Glomerular endothelial cell (primary cell): ENCODE measurements at places on chromosomes 3 and 15.

DNA sequence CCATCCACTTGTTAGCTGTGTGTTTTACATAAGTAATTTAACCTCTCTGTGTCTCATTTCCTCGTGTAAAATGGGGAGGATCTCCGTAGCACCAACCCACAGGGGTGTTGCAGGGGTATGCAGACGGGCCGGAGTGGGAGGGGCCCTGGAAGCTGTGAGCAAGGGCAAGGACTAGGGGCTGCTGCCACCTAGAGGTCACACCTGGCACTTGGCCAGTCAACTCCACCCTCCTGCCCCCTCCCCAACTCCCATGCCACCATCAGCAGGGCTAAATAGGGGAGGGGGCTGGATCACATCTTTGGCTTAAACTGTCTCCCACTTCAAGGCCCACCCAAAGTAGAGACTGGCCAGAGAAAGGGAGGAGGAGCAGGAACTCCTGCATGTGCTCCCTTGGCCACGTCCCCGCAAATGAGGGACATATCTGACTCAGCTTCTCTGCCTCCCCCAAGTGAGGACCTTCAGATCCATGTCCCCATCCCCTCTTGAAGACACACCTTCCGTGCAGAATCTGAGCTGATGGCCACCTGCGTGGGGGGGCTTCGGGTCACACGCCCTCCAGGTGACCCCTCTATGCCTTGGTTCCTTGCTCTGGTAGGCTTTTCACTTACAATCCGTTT, 2.6 kb downstream of the CCDC9B start:
- no peak for DNase-seq

DNA sequence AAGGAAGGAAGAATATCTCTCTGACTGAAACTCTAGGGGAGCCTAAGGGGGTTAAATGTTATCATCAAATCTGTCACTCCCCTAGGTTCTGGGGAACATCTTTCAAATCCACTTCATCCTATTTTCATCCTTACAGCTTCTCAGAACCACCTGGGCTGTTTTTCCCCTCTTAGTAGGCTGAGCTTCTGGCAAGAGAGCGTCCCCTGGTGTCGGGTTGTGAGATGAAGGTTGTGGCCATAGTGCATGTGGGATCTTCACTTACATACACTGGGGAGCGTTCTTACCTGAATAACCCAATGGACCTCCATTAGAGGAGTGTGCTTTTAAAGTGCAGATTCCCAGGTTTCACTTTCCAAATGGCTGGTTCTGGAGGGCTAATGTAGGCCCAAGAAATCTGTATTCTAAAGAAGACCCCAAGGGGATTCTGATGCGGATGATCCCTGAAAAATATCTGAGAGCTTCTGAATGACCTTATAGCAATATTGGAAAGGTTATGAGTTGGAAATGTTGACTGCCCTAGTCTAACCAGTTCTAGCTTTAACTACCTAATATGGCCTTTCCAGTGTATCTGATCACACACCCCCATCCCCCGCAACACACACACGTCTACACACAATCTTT, 663.7 kb downstream of the AGBL1 start:
- DNase-seq = no peak

DNA sequence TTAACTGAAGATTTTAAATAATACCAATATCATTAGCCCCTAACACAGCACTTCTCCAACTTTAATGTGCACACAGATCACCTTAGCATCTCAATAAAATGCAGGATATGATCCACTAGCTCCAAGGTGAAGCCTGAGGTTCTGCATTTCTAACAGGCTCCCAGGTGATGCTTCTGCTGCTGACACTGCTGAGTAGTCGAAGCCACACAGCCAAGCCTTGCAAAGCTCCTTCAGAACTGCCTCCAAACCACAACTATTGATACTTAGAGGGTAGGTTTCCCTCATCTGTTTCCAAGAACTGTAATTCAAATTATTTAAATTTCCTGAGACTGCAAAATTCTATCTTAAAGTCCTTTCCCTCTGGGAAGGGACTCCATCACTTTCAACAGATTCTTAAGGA, 3.9 kb downstream of the RIOX2 start:
- no peak for DNase-seq

GRCh38 chr3:140731440-140732119, 53.7 kb downstream of the TRIM42 start:
- no peak for DNase-seq

DNA sequence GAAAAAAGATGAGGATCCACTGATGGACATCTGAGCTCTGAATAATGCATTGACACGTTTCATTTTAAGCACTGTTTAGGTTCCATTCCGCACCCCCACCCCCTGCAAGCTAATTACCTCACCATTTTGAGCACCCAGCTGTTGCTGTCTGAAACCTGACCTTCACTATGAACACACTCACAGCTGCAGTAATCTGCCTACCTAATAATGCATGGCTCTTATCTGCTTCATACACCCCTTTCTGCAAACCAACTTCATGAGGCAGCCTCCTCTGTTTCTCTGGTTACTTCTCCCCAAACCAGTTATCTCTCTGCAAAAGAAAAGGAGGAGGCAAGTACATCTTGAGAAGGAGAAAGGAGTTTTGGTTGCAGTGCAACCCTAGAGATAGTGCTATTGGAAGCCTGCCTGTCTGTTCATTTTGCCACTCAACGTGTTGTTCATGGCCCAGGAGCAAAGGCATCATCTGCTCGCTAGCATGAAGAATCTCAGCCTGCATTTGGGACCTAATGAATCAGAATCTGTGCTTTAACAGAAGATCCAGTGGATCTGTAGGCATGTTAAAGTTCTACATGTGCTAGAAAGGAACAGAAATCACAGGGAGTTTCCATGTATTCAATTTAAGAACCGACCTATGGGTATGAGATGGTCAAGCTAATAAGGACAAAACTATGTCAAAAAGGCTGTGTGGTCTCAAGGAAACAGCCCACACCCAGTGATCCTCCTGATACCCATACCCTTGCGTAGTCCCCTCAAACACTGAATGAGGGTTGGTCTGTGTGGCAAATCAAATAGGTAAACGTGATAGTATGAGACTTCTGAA, 87.2 kb downstream of the MB21D2 start:
- DNase-seq = no peak

DNA sequence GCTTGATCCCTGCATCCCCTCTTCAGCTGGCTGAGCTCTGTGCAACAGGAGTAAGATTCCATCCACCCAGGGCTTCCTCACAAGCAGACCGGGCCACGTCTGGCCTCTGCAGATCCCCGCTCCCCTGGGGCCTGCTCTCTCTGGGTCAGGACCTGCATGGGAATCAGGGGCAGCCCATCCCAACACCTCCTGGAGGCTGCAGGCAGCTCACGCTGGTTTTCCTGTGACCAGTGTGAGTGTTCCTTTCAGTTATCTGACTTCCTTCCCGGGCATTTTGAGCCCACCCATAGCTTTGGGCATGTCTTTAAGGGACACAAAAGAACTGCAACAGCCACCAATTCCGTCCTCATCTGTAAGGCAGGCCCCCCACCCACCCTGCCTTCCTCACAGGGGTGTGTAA, 16.3 kb downstream of the NUP210 start:
- DNase-seq = no peak

- no peak for DNase-seq
These were observed 49.6 kb downstream of the PCSK6 start for GRCh38 chr15:101439920-101440319.

- no peak for DNase-seq
These were observed 135.4 kb downstream of the PDE8A start for GRCh38 chr15:85116925-85117646.

GRCh38 chr3:15316998-15317435, 15.4 kb downstream of the SH3BP5 start:
- DNase-seq = no peak

DNA sequence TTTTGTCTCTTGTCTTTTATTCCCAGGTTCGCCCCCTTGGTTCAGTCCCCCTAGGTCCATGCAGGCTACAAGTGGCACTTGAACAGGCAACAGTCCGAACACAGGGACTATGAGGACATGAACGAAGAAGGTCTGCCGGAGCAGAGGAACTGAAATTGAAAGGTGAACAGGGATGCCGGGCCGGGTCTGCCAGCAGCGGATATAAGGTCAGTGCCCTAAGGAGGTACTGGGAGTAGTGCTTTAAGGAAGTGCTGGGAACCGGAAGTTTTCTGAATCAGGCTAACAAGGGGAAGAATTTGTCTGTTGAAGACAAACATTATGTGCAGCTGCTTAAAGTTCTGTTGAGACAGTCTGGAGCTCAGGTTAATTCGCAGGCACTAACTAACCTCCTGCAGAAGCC, 46.8 kb downstream of the LSM3 start:
- no peak for DNase-seq

- DNase-seq = no peak
These were observed 5.4 kb upstream of the SENP7 start for GRCh38 chr3:101518421-101518871.

- DNase-seq = no peak
These were observed 69.1 kb downstream of the PROS1 start for GRCh38 chr3:93904568-93904967.

DNA sequence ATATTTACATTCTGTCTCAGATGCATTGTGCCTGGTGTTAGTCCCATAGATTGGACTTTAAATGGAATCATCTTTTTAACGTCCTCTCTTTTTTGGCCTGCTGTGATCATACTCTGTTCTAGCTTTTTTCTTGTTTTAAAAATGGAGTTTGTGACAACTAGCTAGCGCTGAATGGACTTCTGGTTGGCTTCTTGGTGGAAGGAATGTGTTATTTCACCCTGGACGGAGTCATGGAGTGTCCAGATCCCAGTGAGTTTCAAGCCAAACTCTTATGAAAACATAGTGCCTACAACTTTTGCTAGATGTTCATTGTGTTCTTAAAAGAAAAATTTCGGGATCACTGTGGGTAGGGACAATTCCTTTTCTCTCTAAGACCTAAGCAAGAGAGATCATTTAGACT, 192.6 kb downstream of the TCF12 start:
- DNase-seq = no peak

DNA sequence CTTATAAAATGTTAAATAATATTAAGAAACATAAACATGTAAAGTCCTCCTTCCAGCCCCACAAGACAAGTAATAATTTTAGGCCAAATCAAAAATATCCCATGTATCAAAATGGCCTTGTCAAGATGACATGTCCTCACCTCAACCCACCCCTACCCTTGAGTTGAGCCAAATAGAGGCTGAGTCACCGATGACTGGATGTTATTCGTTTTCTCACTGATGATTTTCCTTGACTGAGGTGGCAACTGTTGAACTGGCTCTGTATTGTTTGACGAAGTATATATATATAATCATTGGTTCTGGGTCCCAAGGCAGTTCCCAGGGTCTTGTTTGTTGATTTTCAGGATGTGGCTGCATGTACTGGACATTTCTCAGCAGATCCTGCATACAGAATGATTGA, 75.3 kb downstream of the TMEM108 start:
- no peak for DNase-seq

DNA sequence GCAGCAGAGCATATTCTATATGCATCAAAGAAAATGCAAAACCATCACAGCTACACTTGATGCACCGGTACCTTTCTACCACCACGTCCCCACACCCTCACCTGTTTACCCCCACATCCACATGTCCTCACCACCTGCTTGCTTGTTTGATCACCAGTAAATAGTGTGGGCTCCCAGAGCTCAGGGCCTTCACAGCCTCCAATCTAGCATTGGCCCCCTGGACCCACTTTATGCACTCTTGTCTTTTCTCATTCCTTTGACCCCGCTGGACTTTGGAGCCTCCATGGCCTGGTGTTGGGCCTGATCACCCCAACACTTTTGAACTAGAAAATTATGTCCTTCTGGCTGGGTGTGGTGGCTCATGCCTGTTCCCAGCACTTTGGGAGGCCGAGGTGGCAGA, 190.1 kb downstream of the PDE8A start:
- no peak for DNase-seq

DNA sequence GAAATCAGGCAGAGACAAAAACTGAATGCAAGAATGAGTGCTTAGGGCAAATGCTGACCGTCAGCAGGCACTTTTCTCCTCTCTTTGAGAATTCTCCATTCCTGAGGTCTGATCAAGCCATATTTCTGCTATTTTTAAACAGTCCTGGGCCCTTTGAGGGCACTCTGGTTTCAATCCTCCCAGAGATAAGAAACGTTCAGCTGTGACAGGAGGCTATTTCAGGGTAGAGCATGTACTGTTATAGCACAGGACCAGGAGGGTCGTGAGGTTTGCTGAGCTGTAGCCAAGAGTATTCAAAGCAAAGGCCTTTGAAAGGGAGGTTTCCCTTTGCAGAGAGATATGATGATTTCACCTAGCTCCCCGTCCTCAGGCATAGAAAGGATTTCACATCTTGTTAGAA, 39.6 kb upstream of the PDZRN3 start:
- DNase-seq = no peak

DNA sequence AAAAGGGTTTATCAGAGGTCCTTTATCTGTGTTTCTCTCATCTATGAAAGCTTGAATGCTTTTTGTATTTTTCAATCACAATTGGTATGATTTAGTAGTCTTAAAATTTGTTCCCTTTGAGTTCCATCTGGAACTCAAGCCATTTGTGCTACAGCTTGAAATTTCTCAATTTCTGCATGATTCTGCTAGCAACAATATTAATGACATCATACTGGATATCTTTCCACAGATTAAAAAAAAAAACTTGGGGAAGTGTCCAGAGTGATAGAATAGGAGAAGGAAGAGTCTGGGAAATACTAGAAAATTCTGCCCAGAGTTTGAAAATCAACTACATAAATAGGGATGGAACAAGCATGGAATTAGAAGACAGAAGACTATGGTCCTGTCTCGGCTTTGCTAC, 9.3 kb upstream of the FBN1 start:
- no peak for DNase-seq

GRCh38 chr3:128591738-128592426, 58.7 kb downstream of the RPN1 start:
- DNase-seq = no peak
